Stimulated activated CD8-positive, alpha-beta memory T cell treated with anti-CD3 and anti-CD28 coated beads, Interleukin-4, amount 100 ng/mL, for 24 hours (primary cell): ENCODE measurements at places on chromosomes 2 and 18.

DNA sequence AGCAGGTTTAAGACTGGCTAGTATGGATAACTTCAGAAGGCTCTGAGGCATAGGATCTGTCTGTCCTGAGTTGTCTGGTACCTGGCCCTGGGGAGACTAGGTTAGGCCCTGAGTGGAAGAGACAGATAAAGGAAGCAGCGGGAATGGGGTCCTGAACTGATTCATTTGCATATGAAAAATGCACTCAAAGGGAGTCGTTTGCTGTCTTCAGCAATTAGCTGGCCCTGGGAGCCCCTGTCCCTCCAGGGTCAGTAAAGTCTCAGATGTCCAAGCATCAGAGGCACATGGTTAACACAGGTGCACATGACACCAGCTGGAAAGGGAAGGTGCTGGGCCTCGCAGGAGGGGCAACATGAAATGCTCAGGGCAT lies 172.4 kb downstream of the ACOXL start:
- no peak for DNase-seq

DNA sequence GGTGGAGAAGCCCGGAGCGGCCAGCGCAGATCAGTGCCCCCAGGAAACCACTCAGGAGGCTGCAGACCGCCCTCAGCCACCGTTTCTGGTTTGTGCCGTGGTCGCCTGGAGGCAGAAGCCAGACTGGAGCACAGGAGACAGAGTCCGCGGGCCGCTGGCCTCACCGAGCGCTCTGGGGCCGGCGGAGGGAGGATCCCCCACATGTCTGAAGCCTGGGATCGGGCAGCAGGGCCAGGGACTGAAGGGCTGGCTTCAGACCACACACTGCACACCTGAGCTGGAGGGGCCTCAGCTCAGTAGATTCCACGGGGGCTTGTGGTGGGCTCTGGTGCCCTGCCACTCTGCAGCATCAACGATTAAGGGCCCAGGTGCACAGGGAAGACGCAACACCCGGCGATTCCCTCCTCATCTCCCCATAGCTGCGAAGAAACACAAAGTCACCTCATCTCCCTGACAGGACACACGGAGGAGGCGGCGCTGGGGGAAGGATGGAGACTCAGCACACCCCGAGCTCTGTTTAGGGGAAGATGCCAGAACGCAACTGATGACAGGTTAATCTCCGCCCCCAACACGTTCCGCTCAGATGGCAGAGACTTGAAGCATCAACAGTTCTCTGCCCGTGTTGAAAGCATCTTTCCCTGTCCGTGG lies 408.1 kb downstream of the GALR1 start:
- DNase-seq, result no peak

DNA sequence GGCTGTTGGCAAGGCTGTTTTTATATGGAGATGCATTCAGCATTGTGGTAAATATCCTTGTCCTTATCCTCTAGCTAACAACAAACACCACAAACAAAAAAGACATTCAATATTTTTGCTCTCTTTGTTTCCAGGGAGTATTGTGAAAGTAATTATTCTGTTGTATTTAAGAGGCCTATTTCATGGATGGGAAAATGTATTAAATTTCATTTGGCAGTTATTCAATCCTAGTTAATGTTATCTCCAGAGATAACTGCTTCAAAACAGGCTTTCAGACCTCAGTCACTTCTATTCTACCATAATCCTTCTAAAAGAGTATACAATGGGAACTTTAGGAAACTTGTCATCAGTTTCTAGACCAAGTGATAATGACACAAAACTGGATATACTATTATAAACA lies 280.5 kb upstream of the CCDC68 start:
- no peak for DNase-seq

DNA sequence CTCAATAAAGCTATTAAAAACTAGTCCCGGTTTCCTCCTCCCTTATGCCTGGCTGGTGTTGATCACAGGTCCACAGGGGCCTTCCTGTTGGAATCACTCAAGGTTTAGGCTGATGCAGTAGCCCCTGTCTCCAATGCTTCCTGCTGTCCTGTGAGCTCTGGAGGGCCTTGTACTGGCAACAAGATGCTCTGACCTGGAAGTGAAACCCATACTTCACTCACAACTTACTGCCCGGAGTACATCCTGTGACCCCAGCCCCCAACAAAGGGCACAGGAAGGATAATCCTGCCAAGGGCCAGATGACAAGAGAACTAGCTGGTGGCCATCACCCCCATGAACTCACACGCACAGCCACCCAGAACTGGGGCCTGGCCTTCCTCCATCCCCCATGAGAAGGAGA lies 50.3 kb downstream of the ZBTB7C start:
- no peak for DNase-seq

DNA sequence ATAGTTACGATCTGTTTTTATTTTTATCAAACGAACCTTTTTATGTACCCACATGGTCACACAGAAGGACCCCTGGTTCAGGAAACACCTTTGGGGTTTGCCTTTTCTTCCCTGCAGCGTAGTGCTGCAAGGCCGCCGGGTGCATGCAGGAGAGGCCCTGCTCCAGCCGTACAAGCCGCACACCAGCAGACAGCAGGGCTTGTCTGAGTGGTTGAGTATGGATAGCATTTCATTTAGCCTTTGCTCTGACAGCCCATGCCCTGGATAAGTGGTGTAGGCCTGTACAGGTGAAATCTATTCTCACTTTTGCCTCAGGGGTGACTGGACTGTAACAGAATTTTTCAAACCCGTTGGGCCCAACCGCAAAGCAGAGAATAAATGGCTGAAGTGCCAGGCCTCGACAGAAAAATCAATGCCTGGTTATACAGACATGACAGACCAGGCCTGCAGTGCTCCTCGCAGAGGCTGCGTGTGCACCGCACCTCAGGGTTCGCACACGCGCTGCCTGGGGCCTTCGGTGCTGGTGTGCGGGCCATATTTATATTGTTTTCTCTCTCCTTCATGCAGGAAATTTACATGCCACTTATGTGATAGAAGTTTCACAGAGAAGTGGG lies 279.1 kb downstream of the ZNF407 start:
- no peak for DNase-seq
